Frontal cortex (tissue), 4 donors: ENCODE measurements at places on chromosomes 12 and 14. TPM values are rescaled to one million over a fixed set of nuclear protein-coding genes. Genes with fewer than 3 reads are reported as not detected.

- no peak for DNase-seq
Observed at GRCh38 chr14:91545204-91545603, 35.1 kb upstream of the PPP4R3A start.

DNA sequence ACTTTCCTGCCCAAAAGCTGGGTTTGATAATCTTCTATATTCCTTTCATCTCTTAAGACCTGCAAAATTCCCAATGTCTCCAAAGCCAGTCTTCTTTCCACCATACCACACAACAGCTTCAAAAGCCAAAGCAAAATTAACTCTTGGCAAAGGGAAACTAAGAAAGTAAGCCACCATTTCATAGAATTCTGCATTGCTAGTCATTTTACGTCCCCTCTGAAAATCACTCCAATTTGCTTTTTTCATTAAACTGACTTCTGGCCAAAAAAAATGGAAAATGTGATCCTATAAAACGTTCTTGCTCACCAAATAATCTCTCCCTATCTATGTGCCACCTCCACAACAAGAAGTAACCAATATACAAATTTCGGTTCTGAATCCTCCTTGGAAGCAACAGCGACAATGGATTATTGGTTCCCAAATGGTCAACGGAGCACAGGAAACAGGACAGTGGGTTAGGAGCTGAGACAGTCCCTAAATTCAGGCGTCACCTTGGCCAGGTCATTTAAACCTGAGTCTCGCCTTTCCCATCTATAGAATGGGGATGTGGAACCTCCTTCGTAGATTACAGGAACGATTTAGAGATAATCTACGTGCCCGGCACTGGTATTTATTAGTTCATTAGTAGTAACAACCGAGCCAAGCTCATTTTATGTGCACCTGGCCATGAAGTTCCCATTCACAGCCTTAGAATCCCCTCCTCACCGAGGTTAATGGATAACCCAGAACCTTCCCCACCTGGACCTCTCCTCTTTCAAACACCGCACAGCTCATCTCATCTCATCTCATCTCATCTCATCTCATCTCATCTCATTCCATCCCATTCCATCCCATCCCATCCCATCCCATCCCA lies 1.2 kb downstream of the NT5DC3 start:
- no peak for DNase-seq

- no peak for DNase-seq
Observed at GRCh38 chr14:34302654-34303053, 159.4 kb downstream of the SPTSSA start.

The AREL1 gene
- total RNA-seq = 39.5 TPM

DNA sequence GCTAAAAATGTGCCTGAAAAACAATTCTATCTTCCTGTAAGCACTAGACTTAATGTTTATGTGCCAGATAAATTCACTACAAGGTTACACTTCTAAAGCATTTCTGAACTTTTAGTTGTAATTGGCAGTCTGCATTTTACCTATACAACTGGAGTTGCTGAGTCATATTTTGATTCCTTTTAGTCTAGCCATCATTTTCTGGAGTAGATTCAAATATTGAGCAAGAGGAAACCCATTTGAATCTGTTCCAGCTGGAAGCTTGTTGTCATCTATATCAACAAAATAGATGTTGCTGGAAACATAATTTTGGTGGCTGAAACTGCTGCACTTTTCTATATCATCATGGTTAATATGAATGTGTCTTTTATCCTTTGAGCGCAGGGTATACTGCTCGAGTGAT lies 122.2 kb upstream of the CCDC175 start:
- DNase-seq = no peak

GRCh38 chr14:50794068-50794645 lies 36.8 kb downstream of the NIN start:
- no peak for DNase-seq

GRCh38 chr14:36975834-36976233 lies 196.6 kb downstream of the SLC25A21 start:
- no peak for DNase-seq

- no peak for DNase-seq
Observed at GRCh38 chr14:54500744-54501143, 9.0 kb upstream of the CGRRF1 start.

DNA sequence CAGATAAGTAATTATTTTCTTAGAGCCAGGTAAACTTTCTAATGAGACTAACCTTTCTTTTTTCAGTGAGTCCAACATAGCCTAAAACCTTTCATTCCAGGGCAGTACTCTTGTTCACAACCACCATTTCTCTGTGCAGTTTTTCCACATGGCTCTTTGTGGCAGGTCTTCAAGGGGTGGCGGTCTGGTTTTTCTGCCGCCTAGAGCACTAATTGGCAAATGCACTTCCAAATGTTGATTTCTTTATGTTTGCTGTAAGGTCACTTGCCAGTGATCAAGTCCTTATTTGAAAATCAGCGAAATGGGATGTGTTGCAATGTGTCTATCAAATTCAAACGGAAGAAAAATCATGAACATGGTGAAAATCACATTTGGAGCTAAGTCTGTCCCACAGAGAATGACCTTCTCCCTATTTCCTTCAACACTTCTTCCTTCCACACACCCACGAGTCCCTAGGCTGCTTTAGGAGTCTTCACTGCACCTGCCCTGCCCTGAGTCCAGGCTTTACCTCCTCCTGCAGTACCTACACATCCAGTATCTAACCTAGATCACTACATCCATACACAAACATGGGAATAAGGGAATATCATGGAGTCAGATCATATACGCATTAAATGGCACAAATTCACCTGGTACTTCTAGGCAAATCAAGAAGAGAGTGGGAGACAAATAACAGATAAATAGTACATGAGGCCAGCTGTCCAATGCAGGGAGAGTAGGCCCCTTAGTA lies 1.9 kb downstream of the SRGAP1 start:
- no peak for DNase-seq

- DNase-seq = no peak
Observed at GRCh38 chr12:51874000-51874399, 13.9 kb upstream of the ANKRD33 start.

GRCh38 chr12:42498549-42499247 lies 90.8 kb downstream of the PRICKLE1 start:
- DNase-seq = no peak

GRCh38 chr14:55333711-55334485 lies 62.7 kb downstream of the FBXO34 start:
- no peak for DNase-seq

DNA sequence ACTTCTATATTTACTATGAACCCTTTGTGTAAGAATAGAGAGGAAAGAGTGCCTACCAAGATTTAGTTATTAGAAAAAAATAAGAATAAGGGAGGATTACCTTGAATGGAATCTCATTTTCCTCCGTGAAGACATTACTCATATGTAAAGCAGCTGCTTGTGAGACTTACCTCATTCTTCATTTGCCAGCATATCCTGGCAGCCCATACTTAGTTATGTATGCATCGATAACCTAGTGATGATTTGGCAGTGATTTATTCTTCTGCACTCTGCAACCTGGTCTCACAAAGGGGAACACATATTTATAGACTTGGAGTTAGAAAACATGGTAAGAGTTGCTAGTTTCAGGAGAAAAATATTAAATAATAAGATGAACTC lies 56.8 kb downstream of the LRFN5 start:
- DNase-seq = no peak

- peak; percentile 58 for DNase-seq
Observed at GRCh38 chr12:53219956-53220693, 11.9 kb downstream of the RARG start.

The ANO4 gene
- 88.9 TPM for total RNA-seq

The POLE2 gene
- 5.3 TPM for total RNA-seq

- no peak for DNase-seq
Observed at GRCh38 chr12:95804291-95804690, 13.7 kb upstream of the NTN4 start.

DNA sequence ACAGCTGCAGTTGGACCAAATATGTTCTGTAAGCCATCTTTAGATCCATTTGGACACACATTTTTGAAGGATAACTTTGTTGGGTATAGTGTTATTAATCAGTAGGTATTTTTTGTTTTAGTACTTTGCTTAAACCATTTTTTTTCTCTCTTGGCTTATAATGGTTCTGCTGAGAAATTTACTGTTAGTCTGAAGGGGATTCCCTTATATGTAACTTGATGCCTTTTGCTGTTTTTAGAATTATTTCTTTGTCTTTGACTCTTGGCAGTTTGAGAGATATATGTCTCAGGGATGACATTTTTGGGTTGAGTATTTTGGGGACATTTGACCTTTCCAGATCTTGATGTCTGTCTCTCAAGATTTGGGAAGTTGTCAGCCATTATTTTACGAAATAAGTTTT lies 169.8 kb downstream of the GPHN start:
- no peak for DNase-seq

GRCh38 chr12:7123806-7124522 lies 4.7 kb downstream of the RBP5 start:
- DNase-seq = no peak

- no peak for DNase-seq
Observed at GRCh38 chr12:77720258-77720657, 110.4 kb upstream of the NAV3 start.

GRCh38 chr12:93139028-93139665 lies 210.1 kb upstream of the EEA1 start:
- no peak for DNase-seq
